ENCODE measurements at places on chromosomes 7 and 10.
A peak's percentile ranks its signal among the peaks of the same experiment; 100 is the strongest.

GRCh38 chr7:7048213-7048612, 134.1 kb upstream of the C1GALT1 start:
- no peak for DNase-seq

DNA sequence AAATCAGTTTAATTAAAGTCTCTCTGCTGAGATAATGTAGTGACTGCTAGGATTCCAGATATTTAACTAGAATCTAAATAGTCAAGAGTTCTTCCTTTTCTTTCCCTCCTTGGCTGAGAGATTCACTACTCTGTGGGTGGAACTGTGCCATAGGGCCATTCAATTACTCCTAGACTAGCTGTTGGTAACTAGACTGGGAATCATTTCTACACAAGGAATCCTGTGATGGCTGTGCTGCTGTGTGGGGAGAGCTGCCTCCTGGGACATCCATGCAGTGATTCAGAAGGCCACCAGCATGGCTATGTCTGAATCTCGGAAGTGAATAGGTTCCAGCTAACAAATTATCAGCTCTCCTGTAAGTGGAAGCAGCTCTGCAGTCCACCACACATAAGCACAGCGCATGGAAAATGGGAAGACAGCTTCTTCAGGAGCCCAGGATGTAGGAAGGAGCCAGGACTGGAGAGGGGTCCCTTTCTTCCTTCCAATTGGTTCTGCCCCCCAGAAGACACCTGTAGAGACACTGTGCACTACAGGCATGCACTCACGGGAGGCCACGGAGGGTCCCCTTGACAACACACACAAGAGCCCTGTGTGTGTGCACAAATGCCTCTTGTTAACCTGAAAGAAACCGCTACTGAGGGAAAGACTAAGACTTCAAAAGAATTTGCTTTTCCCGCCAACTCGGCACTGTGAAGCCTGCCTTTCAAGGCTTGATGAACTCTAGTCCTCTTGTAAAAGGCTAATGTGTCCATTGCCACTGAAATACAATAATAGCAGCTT, 66.5 kb downstream of the SCRN1 start:
- no peak for DNase-seq

DNA sequence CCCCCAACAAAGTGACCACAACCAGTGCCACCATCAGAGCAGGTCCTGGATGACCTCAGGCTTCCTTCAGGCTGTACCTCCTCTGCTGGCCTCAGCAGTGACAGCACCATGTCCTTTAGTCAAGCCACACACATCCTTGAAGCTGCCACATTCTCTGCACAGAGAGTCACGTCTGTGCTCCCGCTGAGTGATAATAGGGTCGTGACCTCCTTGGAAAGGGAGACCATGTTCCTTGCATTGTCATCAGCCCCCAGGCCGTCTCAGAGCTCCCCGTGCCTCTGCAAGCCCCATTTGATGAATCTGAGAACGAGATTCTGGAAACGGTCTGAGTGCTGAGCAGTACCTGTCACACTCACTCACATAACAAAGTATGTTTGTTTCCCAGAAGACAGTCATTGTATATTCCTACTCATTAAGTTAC, 106.5 kb upstream of the PRR15 start:
- DNase-seq: no peak

DNA sequence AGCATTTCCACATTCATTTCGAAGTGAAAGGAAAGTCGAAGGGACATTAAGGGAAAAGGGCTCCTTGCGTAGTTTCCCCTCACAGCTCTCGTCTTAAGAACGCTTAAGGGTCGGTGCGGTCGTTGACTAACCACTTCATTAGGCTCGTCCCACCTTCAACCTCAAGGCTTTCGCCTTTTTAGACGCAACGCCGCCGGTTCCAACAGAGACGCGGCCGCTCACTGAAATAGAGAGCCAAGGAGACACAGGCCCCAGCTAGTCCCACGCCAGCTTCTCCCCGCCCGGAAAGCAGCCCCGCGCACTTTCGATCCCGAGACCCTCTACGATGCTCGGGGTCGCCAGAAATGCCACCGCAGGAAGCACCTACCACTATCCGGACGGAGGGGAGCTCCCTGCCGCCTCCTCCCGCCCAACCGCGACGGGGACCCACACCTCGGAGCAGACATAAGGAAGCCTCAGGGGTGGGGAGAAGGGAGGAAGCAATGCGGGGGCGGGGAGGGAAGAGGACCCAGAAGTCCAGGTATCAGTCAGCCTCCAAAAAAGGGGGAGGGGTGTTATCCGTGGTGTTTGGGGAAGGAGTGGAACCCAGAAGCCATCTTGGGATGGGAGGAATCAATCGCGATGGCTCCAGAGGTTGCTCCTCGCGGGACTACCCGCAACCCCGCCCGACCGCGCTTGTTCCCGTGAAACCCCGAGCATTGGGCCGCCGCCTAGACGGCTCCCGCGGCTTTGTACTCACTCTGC, 559 bp downstream of the TRA2A start:
- peak; percentile 35 for DNase-seq

GRCh38 chr7:132030883-132031282, 474.5 kb upstream of the PODXL start:
- DNase-seq: no peak

DNA sequence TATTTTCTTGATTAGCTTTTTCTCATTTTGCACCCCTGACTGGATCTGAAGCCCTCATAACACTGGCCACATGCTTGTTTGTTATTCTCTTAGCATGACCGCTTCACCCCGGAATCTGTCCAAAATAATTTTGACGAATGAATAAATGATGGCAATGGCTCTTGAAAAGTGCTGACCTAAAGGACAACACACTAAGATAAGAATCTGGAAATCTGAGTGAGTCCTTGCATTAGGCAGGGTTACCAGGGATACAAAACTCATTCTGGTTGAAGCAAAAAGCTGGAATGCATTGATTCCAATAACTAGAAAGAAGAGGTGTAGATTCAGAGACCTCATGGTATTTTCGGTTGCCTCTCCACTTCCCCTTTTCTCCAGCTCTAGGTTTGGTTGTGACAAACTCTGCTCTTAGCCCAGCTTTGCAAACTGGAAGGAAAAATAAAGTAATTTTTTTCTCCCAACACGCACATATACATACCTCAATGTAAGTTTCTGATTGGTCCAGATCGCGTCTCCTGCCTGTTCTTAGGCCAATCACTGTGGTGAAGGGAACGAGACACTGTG, 157.4 kb downstream of the SKIDA1 start:
- no peak for DNase-seq

DNA sequence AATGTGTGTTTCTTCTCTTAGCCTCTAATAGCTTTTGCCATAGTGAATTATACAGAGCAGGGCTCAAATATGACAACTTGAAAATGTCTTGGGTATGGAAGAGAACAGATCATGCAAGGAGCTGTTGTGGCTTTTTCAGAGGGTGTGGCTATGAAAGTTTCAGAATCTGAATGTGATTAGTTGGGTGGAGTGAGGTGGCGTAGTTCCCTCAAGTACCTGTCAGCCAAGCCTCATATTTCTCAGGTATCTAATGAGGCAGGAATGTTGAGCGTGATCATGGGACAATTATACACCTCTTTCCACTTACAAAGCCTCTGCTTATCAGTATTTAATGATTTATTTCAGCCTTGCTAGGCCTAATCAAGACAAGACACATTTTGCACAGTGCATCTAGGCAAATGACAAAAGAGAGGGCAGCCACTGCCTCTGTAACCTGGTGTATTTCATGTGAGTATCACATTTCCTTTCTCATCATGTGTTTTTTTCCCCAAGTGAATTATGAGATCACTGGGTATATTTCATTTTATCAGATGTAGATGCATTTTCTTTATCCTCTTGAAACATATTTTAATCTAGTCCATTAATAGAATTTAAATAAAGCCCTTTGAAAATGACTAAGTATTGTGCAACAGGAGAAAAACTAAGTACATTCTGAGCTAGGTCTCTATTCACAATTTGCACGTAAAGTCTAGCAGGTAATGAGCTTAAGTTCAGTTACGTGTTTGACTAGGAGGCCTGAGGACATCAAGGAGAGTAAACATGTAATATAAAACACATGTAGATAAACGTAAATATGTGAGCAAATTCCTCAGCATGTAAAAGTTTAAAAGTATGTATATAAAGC, 644.4 kb upstream of the IGFBP3 start:
- no peak for DNase-seq

DNA sequence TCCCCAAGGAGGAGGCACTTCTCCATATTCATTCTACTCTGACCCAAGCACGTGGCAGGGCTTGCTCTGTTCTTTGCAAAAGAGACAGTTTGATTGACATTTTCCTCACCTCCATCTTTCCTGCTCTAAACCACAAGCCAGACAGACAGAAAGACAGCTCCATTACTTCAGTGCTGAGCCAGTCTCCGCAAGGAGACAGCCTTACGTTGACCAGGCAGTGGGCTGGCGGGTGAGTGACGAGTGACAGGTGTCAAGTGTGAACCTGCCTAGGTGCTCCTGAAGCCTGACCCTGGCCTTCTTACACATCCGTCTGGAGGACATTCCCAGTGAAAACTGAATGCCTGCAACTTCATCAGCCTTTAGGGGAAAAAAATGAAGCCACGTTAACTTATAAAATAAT, 314.6 kb downstream of the TNS3 start:
- no peak for DNase-seq

GRCh38 chr10:44704616-44705015, 206.5 kb upstream of the TMEM72 start:
- no peak for DNase-seq

GRCh38 chr7:134954197-134955082, 31.9 kb upstream of the AGBL3 start:
- no peak for DNase-seq

GRCh38 chr10:25226775-25227682, 52.2 kb downstream of the GPR158 start:
- no peak for DNase-seq

GRCh38 chr7:137904833-137905232, 58.1 kb upstream of the DGKI start:
- DNase-seq: no peak

GRCh38 chr10:95792874-95793285, 36.9 kb downstream of the ENTPD1 start:
- DNase-seq: no peak

DNA sequence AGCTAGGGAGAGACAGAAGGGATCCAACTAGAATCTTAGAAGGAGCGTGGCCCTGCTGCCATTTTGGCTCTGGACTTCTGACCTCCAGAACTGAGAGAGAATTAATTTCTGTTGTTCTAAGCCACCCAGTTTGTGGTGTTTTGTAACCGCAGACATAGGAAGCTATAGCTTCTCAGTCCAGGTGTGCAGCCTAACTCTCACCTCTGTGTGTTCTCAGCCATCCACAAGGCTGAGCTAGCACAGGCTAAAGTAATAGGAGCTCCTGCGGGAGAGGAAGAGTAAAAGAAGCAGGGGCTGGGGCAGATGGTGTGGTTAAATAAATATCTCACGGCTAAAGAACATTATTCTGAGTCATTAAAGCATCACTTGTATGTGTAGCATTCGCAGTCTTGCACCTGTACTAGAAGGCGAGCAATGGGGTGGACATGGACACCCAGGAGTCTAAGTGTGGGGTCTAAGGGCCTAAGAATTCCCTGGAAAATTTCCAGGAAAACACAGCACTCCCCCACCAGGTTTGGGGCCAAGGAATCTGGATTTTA, 94.1 kb downstream of the AOAH start:
- no peak for DNase-seq

DNA sequence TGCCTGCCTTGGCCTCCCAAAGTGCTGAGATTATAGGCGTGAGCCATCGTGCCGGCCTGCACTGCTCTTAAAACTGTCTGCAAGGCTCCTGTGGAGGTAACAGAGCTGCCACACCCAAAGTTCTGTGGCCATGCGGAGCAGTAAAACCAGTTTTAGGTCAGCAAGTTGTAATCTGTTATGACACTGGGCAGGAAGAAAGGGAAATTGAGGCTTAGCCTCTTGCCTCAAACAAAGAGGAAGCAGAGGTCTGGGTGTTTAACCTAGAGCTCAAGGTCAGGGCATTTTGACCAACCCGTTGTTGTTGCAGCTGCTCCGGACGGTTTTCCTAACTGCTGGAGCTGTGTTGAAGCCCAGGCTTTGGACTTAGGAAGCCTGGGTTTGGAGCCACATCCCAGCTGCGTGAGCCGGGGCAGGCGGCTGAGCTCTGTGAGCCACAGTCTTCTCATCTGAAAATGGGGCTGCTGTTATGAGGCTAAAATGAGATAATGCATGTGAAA, 7.4 kb upstream of the RRP12 start:
- DNase-seq: no peak

DNA sequence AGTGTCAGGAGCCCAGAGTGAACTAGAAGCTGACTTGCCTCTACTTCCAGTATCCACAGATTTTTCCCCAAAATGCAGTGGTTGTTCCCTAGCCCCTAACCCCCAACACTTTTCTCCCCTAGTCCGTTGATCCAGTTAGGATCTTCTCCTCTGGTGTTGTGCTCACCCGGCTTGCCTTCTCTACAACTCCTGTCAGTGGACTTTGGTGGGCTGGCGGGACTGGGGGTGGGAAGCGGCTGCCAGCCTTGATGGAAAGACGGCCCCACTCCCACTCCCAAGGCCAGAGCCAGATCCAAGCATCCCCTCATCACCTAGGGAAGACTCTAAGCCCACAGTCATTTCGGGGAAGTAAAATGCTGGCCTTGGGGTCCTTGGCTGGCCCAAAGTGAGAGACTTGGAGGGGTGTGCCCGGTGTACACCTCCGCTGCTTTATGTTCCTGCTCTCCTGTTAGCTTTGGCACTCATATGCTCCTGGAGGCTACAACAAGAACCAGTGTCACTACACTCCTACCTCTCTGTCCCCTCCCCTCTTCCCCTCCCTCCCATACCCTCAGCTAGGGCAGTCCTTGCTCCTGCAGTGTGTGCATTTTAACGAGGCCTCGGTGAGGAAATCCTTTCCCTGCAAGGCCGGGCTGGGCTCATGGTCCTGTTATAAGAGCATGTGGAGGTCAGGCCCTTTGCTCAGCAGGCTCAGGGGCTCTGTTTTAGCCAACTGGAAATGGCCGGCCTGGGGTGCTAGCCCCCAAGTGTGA, 930 bp upstream of the HOXA10 start:
- DNase-seq: no peak

DNA sequence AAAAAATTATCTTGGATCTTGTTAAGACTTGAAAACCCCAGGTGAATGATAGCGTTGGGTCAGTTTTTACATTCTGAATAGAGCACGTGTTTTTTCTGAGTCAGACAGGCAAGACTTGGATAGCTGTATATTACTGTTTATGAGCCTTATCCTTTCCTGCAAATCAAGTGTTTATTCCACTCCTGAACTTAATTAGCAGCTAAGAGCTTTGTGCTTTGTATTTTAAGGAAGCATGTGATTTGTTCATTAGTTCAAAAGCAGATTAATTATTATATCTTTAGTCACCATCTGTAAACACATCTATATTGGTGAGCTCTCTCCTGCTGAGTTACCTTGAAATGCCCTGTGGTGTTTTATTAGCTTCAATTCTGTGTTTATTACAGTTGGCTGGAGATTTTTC, 98.6 kb upstream of the PRPS1L1 start:
- no peak for DNase-seq

- peak; percentile 5 for DNase-seq
Observed at GRCh38 chr7:123494193-123494796, 40.1 kb downstream of the IQUB start.

DNA sequence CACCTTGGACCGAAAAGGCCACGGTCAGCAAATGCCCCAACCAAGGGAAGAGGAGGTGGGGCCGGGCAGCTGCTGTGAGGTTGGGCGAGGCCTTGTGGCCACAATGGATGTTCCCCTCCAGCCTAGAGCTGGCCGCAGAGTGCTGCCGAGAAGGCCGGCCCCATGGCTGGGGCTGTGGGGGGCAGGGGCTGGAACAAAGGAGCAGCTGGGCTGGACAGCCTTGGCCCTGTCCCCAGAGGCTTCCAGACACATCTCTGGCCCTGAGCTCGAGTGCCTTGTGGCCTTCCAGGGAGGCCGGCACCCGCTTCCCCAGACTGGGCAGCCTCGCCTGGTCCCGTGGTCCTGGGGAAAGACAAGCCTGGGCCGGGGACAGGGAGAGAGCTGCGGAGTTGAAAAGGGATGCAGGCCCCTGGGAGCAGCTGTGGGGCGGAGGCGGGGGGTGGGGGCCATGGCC, 88.0 kb downstream of the PDGFA start:
- no peak for DNase-seq
